ENCODE measurements at places on chromosomes 2 and 18. TPM values are rescaled to one million over a fixed set of nuclear protein-coding genes. Genes with fewer than 3 reads are reported as not detected.
A peak's percentile ranks its signal among the peaks of the same experiment; 100 is the strongest.

CGREF1 gene
- total RNA-seq, result 10.9 TPM

DCDC2C gene
- not detected for total RNA-seq

TACR1 gene
- total RNA-seq, result not detected

NETO1 gene
- not detected for total RNA-seq

LBX2 gene
- total RNA-seq, result not detected

GTF2A1L gene
- total RNA-seq, result not detected

- no peak overlapping the region for H3K4me3 ChIP-seq
- H3K27me3 ChIP-seq, result no peaks in the 10 kb centered on the region
- DNase-seq, result no peak
- no peaks in the 10 kb centered on the region for H3K4me1 ChIP-seq
Observed at GRCh38 chr18:435940-436339, 64.6 kb downstream of the COLEC12 start.

DNA sequence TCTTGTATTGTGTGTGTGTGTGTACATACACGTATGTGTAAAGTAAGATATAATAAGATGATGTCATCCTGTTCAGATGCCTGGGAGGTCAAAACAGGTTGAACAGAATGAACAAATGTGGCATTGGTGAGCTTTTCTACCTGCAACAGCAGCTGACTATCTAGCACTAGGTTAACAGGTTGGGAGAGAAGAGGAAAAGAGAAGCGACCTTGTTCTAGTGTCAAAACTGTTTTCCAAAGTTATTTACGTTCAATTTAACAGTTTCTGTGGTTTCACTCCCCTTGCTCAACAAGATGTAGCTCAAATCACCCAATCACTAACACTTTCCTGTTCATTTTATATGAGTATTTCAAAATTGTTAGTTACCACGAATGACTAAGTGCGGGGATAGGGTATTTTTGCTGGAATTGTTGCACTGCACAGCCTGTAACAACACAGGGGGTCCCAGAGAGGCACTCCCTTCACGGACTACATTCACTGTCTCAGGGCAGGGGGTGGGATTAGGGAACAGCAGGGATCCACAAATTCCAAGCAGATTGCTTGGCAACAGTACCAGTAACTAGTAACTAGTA is 67.5 kb upstream of the DTNB start:
- H3K36me3 ChIP-seq, result peaks cover 36% of the 10 kb centered on the region
- DNase-seq, result peak; percentile 43
- no peaks in the 10 kb centered on the region for H3K27me3 ChIP-seq
- no peak overlapping the region for H3K27ac ChIP-seq
- no peaks in the 10 kb centered on the region for H3K4me1 ChIP-seq

- peak; percentile 70 for DNase-seq
- H3K27me3 ChIP-seq, result no peaks in the 10 kb centered on the region
- peaks cover 68% of the 10 kb centered on the region for H3K36me3 ChIP-seq
- H3K4me1 ChIP-seq, result peaks cover 36% of the 10 kb centered on the region
- no peak overlapping the region for H3K4me3 ChIP-seq
Observed at GRCh38 chr2:36441816-36442215, 86.2 kb downstream of the CRIM1 start.

DNA sequence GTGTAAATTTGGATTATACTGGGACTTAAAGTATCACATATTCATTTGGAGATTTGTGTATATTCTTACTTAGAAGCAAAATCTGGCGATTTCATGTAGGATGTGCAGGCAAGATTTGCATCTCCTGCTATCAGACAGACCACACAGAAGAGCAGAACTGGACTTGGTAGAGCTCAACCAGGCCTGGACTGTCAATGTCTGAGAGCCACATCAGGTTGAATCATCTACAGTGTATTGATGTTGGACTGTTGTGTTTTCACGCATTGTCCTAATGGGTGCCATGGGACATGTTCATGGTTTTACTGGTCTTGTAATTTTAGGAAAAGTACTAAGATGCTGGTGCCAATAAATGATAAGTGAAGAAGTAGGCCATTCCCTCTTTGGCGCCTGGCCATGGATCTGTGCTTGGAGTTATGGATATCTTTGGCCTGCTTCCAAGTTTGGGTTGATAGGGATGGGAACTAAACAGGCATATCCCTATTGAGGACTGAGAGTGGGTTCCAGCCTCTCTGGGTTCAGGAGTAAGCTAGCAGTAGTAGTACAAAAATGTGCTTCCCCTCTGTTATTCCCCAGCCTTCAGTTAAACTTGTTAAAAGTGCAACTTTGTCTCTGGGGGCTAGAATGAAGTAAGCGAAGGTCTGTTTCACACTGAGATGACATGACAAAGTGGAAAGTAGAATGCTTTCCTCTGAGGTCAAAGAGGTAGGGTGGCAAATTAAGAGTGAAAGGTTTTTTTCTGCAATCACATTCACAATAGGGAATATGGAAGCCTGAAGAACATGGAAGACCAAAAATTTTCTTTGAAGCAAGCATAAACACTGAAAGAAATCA is 49.2 kb upstream of the NEMP2 start:
- peak overlapping the region; percentile 81 for H3K27ac ChIP-seq
- no peak overlapping the region for H3K4me3 ChIP-seq
- no peak for DNase-seq
- peaks cover 7% of the 10 kb centered on the region for H3K36me3 ChIP-seq

- peaks cover 19% of the 10 kb centered on the region for H3K4me1 ChIP-seq
- H3K27ac ChIP-seq, result no peak overlapping the region
- H3K27me3 ChIP-seq, result no peaks in the 10 kb centered on the region
- H3K36me3 ChIP-seq, result no peaks in the 10 kb centered on the region
Observed at GRCh38 chr2:5590886-5591285, 101.3 kb upstream of the SOX11 start.

- H3K4me3 ChIP-seq, result no peak overlapping the region
- peaks cover 37% of the 10 kb centered on the region for H3K4me1 ChIP-seq
- DNase-seq, result no peak
- no peaks in the 10 kb centered on the region for H3K27me3 ChIP-seq
- H3K27ac ChIP-seq, result no peak overlapping the region
Observed at GRCh38 chr18:73668051-73668450, 479.6 kb downstream of the FBXO15 start.

GRCh38 chr18:63970809-63971205 is 926 bp downstream of the SERPINB8 start:
- peaks cover 37% of the 10 kb centered on the region for H3K4me1 ChIP-seq
- peaks cover 12% of the 10 kb centered on the region for H3K36me3 ChIP-seq
- H3K27ac ChIP-seq, result peak overlapping the region; percentile 100
- no peaks in the 10 kb centered on the region for H3K27me3 ChIP-seq
- H3K4me3 ChIP-seq, result peak overlapping the region; percentile 90

- no peak overlapping the region for H3K4me3 ChIP-seq
- H3K27ac ChIP-seq, result no peak overlapping the region
- peaks cover 20% of the 10 kb centered on the region for H3K4me1 ChIP-seq
- DNase-seq, result no peak
- H3K27me3 ChIP-seq, result no peaks in the 10 kb centered on the region
- H3K36me3 ChIP-seq, result peaks cover 69% of the 10 kb centered on the region
Observed at GRCh38 chr2:182920089-182920488, 53.7 kb upstream of the FRZB start.
